ENCODE measurements at places on chromosomes 6 and 20.

GRCh38 chr6:18268066-18268465, 3.7 kb upstream of the DEK start:
- DNase-seq, result no peak

- DNase-seq, result no peak
These were observed 5.4 kb downstream of the UCKL1 start for GRCh38 chr20:63950701-63951397.

DNA sequence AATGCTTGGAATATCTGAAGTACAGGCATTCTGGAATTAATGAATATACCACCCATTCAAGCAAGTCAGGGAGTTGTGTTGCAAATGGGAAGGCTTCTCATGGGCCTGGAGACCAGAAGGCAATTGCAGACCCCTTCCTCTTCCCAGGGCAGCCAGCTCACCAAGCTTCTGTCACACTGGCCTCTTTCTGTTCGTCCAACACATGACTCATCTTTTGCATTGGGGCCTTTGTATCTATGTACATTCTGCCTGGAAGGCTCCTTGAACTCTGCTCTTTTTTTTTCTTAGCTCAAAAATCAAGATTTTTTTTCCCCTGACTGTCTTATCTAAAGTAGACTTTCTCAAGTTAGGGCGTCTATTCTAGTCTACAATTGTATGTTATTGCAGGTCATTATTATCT, 132.9 kb upstream of the MYLIP start:
- no peak for DNase-seq

DNA sequence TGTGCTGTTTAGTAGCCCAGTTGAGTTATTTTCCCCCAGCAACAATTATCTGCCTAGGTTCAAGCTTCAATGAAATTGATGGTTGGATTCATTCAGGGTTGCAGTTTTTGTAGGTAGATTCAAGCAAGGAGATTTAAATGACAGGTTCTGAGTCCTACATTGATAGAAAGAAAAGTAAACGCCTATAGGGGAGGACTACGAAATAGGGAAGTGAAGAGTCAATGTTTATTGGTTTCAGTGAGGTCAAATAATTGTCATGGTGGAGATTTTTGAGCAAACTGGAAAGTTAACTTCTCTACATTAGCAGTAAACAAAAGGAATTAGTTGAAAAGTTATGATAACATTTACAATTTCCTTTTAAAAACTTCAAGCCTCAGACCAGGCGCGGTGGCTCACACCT, 734 bp upstream of the WFDC13 start:
- no peak for DNase-seq

DNA sequence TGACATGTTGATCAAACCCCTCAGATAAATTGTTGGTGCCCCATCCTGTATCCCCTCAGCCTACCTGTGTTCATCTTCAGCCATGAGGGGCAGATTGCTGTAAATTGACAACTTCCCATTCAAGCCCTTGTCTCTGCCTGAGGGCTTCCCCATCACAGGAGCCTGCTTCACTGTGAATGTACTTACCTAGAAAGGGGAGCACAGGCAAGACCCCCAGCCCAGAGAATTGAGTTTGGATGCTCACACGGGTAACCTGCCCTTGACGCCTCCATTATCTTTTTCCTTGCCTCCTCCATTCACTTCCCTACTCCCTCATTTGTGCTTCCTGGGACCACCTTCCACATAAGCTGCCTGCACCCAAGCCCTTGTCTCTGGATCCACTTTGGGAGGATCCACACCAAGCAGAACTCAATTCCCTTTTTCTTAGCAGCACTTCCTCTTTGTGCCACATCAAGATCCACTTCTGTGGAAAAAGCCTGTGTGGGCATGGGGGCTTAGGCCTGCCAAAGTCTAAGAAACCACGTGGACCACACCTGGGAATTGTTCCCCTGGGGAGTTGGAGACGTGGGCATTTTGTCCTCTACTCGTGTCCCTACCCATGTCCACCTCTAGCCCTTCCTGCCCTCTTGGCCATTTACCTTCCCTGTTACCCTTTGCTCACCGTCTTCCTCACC, 103.4 kb upstream of the FOXA2 start:
- no peak for DNase-seq

DNA sequence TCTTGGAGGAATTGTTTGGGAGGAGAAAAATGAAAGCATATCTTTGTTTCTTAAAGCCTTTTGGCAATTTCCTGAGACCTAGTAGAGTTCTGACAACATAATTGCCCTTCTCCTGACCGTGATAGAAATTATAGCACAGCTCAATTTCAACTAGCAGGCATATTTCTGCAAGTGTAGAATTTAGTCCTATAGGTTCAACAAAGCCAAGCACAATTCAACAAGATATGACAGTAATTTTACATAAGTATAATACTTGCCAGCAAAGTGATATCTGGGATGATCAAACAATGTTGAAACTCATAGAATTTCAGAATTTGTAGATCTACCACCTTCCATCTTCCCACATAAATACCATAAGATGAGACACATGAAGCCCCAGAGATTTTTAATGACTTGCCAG, 73.1 kb downstream of the SPTLC3 start:
- no peak for DNase-seq

GRCh38 chr6:30557683-30557981, 537 bp downstream of the PRR3 start:
- DNase-seq, result no peak

- DNase-seq, result no peak
These were observed 143.1 kb downstream of the CD164 start for GRCh38 chr6:109239160-109239559.

DNA sequence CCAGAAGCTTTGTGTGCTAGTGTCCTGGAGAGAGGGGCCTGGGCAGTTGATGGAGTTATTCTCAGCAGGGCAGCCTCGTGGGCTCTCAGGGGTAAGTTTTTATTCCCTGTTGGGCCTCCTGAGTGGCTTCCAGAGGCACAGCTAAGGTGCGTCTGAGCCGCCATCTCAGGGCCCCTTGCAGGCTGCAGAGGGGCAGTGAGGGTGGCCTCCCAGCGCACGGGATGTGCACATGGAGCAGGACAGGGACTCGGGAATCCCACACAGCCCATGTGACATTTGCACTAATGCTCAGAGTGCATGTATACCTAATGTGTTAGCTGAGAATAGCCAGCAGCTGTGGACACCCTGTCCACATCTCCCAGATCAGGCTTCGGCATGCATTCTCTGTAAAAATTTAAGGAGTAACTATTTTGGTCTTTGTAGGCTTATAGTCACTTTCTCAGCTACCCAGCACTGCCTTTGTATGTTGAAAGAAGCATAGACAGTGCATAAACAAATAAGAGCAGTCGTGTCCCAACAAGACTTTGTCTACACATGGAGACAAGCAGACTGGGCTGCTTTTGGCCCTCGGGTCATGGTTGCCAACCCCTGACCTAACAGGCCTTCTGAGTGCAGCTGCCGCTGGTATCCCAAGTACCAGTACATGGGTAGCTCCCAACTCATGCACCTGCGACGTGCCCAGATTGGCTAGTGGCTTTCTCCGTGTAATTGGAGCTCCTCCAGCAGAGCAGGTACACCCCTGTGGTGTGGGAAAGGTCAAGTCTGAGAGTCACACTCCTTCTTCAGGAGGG, 18.6 kb upstream of the CST9L start:
- DNase-seq, result no peak

- no peak for DNase-seq
These were observed 962.9 kb upstream of the SLC35B3 start for GRCh38 chr6:9398071-9398766.

GRCh38 chr6:148304976-148305375, 37.7 kb upstream of the SASH1 start:
- DNase-seq, result no peak

DNA sequence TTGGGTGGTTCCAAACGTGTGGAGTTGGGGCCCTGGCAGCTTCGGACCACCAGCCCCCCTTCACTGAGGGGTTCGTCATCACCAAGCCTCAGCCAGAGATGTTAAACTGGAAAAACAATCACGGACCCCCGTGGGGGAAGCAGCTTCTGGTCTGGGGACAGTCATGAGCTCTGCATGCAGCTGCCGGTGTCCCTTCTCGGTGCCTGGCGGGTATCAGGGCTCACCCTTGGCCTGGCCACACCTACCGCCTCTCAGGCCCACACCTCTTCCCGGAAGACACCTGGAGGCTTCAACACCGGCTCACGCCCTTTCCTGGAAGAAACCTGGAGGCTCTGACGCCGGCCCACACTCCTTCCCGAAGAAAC, 77.8 kb upstream of the BHLHE23 start:
- DNase-seq, result no peak

DNA sequence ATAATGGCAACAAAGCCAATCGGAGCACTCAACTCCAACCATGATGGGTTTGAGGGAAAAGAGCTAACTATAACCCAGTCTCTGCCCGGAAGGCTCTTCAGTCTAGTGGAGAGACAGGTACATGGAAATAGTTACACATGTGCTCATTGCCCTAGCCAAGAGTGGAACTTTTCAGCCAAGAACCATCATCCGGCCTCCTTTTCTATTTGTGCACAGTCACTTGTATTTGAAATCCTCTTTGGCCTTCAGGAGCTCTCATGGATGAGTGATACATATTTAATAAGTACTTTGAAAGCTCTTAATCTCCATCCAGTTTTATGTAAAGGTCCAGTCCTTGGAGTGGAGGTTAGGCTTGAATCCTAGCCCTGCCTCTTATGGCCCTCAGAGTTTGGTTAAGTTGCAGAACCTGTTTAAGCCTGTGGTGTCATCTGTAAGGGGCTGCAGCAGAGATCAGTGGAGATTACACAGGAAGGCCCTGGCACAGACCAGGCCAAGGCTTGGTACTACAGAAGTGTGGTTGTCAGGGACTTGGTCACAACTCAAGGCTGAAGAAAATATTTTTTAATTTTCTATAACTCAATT, 72.3 kb upstream of the SMLR1 start:
- DNase-seq, result no peak

DNA sequence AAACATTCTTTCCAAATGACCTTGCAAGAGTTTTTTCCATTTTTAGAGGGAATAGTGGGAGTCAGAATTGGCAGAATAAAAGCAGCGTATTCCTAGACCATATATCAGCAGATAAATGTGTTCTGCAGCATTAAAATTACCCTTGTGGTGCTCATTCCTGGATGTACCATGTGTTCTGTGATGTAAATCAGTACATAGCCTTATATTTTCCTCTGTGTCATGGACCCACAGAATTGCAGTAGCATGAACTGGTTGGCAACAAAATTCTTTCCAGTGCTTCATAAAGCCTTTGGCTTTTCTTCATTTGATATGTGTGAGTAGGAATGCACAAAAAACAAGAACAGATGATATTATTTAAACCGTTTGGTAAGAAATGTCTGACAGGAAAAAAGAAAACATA, 32.5 kb downstream of the ANKEF1 start:
- DNase-seq, result no peak

- no peak for DNase-seq
These were observed 1.8 kb downstream of the SERPINB6 start for GRCh38 chr6:2969549-2969948.

- no peak for DNase-seq
These were observed 494.2 kb upstream of the JAG1 start for GRCh38 chr20:11168026-11168425.

DNA sequence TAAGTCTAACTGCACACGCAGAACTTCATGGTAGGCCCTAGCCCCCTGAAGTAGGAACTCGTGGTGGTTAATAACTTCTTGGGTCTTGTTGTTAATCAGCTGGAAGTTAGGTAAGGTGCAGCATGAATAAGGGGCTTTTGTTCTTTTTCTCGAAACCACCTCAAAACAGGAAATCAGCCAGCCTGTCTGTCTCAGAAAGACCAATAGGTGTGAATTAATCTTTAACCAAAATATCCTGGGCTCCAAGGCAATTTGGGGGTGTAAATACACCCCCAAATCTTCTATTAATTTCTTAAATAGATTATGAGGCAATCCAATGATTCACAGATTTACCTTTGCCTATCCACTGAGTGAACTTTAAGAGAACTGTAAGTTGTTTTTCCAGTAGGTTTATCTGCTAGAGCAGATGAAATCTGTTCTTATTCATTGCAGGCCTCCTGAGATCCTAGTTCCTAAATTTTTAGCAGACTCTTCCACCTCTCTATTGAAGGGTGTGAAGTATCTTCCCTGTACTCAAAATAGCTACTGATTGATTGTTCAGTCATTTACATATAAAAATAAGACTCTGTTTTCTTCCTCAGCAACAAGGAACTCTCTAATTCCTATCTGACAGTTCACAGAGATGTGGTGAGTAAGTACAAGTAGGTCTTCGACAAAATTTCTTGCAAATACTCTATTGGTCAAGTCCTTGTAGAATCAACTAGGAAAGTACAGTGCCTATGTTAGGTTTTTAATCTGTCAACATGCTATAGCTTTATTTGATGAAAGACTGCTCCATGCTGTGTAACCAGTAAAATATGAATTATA, 427.1 kb upstream of the NOX3 start:
- no peak for DNase-seq

DNA sequence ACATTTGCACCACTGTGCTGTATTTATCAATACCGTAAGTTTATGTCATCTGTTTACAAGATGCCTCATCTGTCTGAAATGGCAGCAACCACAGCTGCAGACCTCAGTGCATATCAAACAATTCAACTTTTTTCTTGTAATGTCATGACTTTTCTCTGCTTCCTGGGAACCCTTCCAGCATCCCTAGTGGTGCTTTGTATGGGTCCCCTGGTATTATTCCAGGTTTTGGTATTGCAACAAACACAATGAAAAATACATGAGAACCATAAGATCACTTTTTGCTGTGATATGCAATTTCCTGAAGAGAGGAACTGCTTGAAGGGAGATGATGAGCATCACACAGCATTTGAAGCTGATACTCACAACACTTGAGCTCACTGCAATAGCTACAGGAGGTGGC, 12.0 kb upstream of the TXNDC5 start:
- DNase-seq, result no peak

DNA sequence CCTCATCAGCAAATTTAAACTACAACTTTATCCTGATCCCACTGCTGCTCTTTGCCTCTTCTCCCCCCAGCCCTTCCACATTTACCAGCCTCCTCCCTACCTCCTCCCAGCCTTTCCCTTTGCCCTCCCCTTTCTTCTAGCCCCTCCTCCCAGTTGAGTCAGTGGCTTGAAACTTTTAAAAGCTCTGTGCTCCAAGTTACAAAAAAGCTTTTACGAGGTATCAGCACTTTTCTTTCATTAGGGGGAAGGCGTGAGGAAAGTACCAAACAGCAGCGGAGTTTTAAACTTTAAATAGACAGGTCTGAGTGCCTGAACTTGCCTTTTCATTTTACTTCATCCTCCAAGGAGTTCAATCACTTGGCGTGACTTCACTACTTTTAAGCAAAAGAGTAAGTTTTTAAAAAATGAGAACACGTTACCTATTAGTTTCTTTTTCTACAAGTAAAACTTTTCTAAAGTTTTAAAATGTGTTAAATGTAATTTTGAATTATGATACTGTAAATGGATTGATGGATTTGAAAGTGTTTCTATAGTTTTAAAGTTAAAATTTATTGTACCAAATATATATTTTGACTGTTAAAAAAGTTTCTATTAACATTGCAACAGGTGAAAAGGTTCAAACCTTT, at the start of gene GJA1:
GJA1 (plus strand) TSS at position 203 of the 626 bp plus-strand sequence. CDS start 11,202 bp downstream, outside the sequence.
- no peak for DNase-seq

- DNase-seq, result no peak
These were observed 226.3 kb upstream of the SMLR1 start for GRCh38 chr6:130600880-130601341.

DNA sequence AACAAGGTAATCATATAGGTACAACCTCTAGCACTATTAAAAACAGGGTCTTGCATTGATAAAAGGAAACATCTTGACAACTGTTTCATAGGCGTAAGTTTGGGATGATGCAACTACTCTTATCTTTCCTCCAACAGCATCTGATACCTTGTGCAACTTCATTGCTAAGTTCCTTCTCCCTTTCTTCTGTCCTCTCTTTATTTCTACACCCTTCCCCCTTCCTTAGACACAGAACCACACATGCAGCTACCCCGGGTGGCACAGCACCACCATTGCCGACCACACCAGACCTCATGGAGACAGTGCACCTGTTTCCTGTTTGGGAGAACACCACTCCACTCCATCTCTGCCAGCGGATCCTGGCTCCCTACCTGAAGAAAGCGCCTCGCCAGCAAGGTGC, 14.4 kb downstream of the MYB start:
- no peak for DNase-seq
